ENCODE measurements at places on chromosomes 3 and 15.

GRCh38 chr3:152260026-152260425 is 8.7 kb upstream of the MBNL1 start:
- no peak for DNase-seq

GRCh38 chr3:7779331-7779730 is 722.3 kb upstream of the LMCD1 start:
- no peak for DNase-seq

- no peak for DNase-seq
These were observed 70.1 kb downstream of the TRAK1 start for GRCh38 chr3:42161050-42161935.

DNA sequence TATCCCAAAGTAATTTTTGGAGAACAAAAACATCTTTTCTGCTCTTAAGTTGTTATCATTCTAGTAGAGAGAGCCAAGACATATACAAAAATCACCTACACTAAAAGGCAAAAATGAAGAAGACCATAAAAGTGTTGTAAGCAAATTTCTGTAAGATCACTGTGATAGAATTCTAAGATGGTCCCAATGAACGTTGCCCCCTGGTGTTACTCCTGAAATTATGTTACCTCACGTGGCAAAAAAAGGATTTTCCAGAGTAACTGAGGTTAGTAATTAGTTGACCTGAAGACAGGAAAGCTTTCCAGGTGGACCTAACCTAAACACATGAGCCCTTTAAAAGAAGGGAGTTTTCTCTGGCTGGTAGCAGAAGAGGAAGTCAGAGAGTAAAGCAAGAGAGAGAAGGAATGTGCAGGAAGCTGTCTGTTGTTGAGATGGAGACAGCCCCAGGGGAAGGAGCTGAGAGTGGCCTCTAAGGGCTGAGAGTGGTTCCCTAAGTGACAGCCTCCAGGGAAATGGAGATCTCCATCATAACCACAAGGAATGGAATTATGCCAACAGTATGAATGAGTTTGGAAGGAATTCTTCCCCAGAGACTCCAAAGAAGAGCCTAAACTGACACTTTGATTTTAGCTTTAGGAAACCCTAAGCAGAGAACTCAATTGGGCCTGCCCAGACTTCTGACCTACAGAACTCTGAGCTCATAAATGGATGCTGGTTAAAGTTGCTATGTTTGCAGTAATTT is 205.9 kb downstream of the CD47 start:
- no peak for DNase-seq

GRCh38 chr3:195410546-195410945 is 32.3 kb downstream of the ACAP2 start:
- no peak for DNase-seq

DNA sequence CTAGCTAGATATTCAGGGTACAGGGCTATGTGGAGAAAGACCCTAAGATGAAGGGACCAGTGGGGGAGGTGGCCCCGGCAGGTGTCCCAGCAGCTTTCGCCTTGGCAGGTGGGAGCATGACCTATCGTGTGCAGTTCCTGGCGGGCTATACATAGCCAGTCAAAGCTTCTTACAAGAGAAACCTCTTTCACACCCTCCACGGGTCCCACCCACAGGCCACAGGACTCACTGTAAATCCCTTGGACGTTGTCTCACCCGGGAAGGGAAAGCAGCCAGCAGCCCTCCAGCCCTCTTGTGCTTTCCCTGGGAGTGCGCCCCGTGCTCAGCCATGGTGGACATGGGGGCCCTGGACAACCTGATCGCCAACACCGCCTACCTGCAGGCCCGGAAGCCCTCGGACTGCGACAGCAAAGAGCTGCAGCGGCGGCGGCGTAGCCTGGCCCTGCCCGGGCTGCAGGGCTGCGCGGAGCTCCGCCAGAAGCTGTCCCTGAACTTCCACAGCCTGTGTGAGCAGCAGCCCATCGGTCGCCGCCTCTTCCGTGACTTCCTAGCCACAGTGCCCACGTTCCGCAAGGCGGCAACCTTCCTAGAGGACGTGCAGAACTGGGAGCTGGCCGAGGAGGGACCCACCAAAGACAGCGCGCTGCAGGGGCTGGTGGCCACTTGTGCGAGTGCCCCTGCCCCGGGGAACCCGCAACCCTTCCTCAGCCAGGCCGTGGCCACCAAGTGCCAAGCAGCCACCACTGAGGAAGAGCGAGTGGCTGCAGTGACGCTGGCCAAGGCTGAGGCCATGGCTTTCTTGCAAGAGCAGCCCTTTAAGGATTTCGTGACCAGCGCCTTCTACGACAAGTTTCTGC is 15.0 kb downstream of the GRK7 start:
- no peak for DNase-seq

DNA sequence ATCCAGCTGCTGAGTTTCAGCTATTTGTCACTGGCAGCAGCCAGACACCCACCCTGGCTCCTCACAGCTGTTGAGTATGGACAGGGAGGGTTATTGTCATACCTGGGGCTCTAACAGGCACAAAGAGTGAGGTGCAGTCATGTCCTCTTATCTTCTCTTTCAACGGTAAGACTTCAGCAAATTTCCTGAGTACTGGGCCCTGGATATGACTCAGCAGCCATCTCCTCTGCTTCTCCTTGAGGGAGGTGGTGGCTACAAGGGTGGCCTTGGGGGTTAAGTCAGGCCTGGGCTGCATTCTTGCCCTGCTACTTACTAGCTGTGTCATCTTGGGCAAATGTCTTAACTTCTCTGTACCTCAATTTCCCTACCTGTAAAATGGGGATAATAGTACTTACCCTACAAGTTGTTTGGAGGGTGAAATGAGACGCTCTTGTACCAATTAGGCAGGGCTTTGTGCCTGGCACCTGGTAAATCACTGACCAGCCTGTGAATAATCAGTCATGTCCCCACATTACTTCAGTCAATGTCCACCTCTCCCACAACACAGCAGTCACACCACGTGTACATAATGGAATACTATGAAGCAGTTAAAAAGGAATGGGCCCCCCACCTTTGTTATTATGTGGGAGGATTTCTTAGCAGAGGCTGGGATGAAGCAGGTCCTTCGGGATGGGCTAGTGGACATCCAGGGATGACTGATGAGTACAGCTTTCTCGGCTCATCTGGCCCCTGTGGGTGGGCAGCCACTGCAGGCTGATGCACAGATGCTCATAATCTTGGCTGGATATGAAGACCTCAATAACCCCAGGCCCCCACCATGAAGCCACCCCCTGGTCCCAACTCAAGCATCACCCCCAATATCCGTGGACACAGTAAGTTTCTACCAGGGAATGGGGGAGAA is 528.8 kb downstream of the SHQ1 start:
- no peak for DNase-seq

- DNase-seq: peak; percentile 20
These were observed 2.3 kb downstream of the LNP1 start for GRCh38 chr3:100403362-100404249.

DNA sequence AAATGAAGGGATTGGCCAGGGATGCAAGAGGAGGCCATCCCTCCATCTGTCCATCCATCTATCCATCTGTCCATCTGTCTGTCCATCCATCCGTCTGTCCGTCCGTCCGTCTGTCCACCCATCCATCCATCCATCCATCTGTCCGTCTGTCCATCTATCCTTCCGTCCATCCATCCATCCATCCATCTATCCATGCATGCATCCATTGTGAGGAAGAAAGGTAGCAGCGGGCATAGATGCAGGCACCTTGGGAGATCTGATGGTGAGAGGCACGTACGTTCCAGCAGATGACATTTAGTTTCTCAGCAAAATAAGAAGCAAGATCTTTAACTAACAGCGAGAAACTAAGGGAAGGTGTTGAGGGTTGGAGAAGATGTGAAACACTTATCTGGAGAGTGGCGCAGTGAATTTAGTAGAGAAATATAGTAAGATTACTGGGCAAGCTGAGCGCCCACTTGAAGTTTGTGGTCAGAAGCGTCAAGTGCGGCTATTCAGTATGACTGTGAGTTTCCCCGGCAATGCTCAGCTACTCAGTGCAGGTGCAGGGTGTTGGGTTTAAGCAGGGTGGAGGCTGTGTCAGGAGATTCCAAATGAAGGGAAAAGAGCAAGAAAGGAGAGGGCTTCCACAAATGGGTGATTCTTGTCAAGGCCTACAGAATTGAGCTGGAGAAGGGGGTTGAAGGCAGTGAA is 22.4 kb upstream of the SRP14 start:
- no peak for DNase-seq

DNA sequence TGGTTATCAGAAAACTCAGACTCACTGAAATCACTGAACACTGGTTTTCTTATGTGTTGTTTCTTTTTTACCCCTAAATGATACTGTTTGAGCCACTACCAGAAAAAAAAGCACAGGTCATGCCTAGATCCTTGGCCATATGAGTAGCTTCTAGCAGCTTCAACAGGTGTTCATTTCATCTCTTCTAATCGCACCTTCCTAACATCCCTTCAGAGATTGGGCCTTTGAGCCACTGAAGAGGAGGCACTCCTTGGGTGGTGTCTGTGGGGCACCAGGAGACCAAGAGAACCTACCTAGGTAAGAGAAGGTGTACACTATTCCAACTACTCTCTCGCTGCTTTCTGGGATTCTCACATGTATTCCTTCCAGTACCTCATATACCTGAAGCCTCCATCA is 2.5 kb downstream of the HEG1 start:
- DNase-seq: no peak

- DNase-seq: no peak
These were observed 27.5 kb downstream of the DAG1 start for GRCh38 chr3:49497606-49498005.

GRCh38 chr3:59486520-59486919 is 436.7 kb upstream of the CFAP20DC start:
- no peak for DNase-seq

- DNase-seq: peak; percentile 80
These were observed 185.9 kb upstream of the TPM1 start for GRCh38 chr15:62856466-62857246.

DNA sequence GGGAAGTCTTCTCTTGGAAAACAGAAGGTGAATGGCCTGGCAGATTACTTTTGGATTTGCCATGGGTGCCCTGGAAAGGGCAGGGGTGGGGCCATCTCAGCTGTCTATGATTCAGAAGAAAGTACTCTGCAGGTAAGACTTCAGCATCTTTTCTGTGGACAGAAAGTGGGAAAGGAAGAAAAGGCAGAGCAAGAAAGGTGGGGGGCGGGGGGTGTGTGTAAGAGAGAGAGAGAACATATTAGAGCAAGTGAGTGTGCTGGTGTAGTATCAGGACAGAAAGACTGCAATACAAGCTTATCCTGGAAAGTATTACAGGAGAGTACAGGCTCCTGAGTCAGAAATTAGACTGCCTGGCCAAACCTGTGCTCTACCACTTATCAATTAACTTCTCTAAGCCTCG is 5.5 kb downstream of the TAGLN3 start:
- DNase-seq: no peak

GRCh38 chr15:79128556-79128955 is 38.0 kb upstream of the RASGRF1 start:
- DNase-seq: peak; percentile 96

Data from cerebellar cortex (tissue), 1 donor.